ENCODE measurements at places on chromosomes 13 and 19.

- peak; percentile 85 for ATAC-seq
Measured at GRCh38 chr19:35318679-35319448, 10.1 kb upstream of the CD22 start.

- no peak for ATAC-seq
Measured at GRCh38 chr13:33865945-33866344, 48.0 kb downstream of the RFC3 start.

GRCh38 chr19:13298565-13299481, 148.6 kb downstream of the IER2 start:
- ATAC-seq: no peak

- no peak for ATAC-seq
Measured at GRCh38 chr13:53050151-53050550, 21.5 kb downstream of the OLFM4 start.

DNA sequence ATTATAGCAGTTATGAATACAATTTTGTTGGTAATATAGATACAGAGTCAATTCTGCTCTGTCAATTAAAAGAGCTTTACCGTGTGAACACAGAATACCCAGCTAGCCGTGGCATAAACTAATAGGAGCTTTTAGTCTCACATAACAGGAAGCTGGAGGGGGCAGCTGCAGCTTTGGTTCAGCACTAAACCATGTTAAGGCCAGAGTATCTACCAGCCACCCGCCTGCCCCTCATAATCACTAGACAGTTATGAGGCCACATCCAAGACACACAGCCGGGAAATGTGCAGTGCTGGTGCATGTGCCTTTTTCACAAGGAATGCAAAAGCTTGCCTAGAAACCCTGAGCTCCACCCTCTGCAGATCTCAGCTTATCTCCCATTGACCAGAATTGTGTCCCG, 62.3 kb downstream of the SGCG start:
- no peak for ATAC-seq

GRCh38 chr19:30118221-30118620, 176.2 kb downstream of the URI1 start:
- no peak for ATAC-seq

DNA sequence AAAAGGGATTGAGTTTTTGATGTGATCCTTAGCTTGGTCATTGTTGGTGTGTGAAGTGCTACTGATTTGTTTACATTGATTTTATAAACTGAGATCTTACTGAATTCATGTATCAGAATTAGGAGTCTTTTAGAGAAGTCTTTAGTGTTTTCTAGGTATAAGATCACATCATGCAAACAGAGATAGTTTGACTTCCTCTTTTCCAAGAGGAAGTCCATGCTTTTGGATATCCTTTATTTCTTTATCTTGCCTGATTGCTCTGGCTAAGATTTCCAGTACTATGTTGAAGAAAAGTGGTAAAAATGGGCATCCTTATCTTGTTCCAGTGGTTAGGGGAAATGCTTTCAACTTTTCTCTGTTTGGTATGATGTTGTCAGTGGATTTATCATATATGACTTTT, 561.2 kb upstream of the SLITRK1 start:
- ATAC-seq: no peak

DNA sequence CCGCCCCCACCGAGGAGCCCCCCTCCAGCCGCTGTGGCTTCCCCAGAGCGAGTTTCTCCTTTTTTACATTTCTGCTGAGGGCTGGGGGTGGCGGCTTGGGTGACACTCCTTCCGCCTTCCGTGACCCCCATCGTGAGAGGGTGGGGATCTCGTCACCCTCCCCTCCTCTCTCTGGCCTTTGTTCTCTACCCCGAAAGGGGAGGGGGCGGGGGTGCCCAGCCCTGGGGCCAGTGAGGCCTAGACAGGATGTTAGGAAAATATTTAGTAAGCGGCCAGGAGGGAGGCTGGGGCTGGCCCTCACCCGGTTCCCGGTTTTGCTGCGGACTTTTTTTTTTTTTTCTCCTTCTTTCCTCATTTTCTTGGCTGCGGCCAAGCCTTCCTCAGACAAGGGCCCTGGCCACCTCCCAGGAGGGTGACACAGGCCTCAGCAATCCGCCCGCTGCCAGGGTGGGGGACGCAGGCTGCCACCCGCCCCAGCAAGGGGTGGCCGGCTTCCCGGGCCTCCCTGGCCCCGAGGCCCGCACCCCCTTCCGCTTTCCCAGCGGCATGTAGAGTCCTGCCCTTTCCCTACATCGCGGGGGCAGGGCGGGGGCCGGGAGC, 3.9 kb downstream of the MIDN start:
- ATAC-seq: peak; percentile 57

DNA sequence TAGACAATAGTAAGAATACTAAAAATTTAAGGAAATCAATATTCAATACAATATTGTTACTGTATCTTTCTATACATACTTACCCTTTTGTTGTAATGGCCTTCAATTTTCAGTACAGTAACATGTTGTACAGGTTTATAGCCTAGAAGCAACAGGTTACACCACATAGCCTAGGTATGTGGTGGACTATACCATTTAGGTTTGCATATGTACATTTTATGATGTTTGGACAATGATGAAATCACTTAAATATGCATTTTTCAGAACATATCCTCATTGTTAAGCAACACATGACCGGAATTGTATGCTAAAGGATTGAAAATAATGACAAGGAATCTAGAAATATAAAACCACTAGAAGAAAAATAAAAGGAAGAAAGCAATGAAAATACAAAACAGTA, 611.4 kb downstream of the DACH1 start:
- ATAC-seq: no peak

DNA sequence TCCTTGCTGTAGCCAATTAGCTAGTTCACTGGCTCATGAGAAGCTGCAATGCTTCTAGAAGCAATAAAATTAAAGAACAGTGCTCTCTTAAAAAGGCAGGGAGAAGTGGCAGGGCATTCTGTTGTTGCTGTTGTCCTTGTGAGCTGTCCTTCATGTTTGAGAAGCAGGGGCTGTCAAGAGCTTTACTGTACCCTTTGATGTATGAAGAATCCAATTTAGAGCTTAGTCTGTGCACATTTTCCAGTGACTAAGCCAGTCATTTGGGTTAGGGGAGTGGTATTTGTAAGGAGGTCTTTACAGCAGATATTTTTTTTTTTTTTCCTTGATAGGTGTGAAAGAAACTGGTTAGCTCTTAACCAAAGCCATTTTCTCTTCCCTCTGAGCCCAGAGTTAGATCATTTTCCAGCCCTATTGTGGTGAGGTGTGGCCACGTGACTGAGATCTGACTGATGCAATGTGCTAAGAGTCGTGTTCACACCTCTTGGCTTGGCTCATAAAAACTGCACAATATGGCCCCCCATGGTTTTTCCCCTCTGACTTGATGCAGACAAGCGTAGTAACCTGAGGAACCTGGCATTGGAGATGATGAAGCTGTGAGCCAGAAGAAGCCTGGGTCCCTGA, 309.6 kb upstream of the TMTC4 start:
- ATAC-seq: no peak

GRCh38 chr13:27395007-27395510, 29.4 kb upstream of the GTF3A start:
- no peak for ATAC-seq

DNA sequence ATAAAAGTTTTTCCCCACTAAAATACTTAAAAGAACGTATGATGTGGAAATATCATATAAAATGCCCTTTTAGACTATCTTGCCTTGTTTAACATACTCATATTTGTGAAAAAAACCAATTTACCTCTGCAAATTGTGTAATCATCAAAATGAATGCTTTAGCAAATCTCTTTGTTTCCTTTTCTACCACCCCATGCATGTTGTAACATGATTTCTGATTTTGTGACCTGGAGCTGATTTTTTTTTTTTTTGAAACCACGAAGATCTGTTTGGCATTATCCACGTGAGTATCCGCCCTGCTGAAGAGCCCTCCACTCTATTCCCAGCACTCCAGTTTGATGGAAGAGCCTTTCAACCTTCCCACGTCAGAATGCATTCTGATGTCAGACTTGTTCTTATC, 245.8 kb upstream of the NBEA start:
- ATAC-seq: no peak

- ATAC-seq: peak; percentile 22
Measured at GRCh38 chr13:110005563-110005962, 219.2 kb upstream of the IRS2 start.

- ATAC-seq: no peak
Measured at GRCh38 chr13:108463340-108463739, 166.1 kb upstream of the MYO16 start.

GRCh38 chr13:82116422-82116989, 1765.8 kb downstream of the SLITRK1 start:
- no peak for ATAC-seq

GRCh38 chr19:40688987-40689338, 1.5 kb downstream of the NUMBL start:
- ATAC-seq: no peak

GRCh38 chr13:97976610-97977521, 23.4 kb downstream of the IPO5 start:
- ATAC-seq: peak; percentile 54

GRCh38 chr19:3516675-3517207, 10.6 kb downstream of the FZR1 start:
- no peak for ATAC-seq

- ATAC-seq: no peak
Measured at GRCh38 chr13:50914176-50914700, 4.6 kb downstream of the RNASEH2B start.

DNA sequence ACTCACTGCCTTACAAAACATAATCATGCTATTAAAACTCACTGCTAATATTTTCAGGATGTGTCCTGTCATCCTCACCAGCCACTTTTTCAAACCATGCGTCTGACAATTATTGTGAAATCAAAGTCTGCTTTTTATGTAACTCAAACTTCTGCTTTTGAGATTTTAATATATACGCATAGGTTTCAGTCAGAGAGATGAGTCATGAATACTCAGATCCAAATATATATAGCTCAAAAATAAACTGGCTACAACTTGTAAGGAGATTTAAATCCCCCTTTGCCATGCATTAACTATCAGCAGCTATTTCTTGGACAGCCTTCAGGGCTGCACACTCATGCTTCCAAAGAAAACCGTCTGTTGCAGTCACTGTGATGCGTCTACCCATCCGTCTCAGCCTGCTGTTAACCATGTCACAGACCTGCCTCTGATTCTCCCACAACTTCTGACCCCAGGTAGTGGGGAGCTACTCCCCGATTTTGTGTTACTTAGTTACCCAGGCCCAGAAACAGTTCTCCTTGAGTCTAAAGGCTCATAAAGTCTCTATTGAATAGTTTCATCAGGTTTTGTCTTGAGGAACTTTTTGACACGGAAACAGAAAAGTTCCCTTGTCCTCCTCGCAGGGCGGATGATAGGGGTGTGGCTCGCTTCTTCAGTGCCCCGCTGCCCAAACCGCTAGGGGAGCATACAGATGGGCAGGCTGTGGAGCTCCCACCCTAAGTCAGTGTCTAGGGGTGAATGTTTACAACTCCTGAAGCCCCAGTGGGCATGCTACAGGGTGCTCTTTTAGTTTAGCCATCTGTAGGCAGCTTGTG, 33.8 kb upstream of the SGCG start:
- peak; percentile 58 for ATAC-seq

DNA sequence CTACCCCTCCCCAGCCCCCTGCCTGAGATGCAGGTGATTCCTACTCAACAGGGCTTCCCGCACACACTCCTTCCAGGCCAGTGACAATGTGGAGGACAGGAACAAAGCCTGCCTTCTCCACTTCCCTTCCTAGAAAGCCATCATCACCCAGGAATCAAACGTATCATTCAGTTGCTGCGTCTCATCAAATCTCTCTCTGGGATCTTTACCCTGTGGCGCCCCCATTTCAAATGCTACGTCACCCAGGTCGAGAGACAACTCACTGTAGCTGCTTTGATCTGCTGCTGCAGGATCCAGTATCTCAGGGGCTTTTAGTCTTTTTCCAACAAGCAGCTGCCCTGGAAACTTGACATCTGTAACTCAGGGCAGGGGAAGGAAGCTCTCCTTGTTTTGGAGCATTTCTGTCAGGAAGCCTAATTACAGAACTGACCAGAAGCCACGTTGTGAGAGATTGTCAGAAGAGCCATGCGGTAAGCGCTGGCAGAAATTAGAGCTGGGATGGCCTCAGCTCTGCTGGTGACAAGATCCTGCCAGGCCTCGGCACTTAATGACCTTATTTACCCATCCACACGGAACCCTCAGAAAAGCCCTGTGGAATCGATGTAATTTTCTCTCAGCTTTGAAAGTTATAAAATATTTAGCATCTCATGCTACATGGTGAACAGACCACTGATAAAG, 140.5 kb downstream of the STK24 start:
- no peak for ATAC-seq

Measured in gastroesophageal sphincter (tissue), 4 donors.